ENCODE measurements at places on chromosomes 3 and 15. TPM values are rescaled to one million over a fixed set of nuclear protein-coding genes. Genes with fewer than 3 reads are reported as not detected.

DNA sequence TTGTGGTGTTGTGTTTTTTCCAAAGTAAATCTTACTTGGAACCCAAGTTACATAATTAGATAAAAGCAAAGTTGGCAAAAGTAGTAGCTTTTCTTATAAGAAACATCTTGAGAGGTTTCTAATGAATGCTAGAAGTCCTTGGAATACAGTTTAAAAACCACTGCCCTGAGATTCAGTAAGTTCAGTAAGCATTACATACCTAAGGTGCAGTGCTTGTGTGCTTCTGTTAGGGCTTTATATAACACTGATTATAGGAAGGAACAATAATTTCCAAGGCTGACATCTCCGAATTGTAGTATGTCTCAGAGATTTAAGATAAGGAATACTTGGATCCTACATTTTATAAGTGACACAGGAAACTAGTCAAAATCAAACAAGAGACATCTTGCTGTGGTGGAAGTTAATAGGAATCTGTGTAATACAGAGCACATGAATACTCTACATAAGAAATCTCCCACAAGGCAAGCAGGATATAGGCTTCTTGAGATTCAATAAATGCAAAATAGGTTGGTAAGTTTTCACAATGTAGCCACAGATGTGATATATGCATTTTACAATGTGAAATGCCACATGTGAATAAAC lies 268.2 kb downstream of the LSAMP start:
- H3K27me3 ChIP-seq: no peaks in the 10 kb centered on the region
- no peaks in the 10 kb centered on the region for H3K4me1 ChIP-seq
- no peak for DNase-seq
- H3K27ac ChIP-seq: no peak overlapping the region

- H3K4me3 ChIP-seq: no peak overlapping the region
- no peaks in the 10 kb centered on the region for H3K27me3 ChIP-seq
- no peak overlapping the region for H3K27ac ChIP-seq
Measured at GRCh38 chr15:43229977-43230376, 9.2 kb upstream of the EPB42 start.

DNA sequence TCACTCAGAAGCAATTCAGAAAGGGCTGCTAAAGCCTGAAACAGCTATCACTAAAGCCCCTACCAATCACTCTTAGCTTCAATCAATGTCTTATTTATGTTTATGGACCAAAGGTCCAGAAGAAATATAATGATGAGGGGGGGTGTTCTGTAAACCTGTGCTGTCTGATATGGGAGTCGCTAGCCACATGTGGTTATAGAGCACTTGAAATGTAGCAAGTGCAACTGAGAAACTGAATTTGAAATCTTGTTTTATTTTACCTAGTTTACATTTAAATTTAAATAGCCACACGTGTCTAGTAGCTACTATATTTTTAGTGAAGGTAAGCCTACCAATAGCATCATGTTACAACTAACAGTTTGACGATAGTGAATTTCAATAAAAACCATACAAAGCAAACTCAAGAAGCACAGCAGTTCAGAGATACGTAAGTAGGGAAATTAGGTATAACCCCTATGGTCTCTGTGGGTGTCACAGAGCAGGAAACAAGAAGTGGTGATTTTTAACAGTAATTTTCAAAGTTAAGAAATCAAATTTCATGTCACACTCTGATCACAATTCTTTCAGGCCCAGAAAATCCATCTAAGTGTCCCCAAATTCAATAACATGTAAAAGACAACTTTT lies 3.6 kb downstream of the POU1F1 start:
- H3K27ac ChIP-seq: no peak overlapping the region
- no peak overlapping the region for H3K4me3 ChIP-seq
- H3K27me3 ChIP-seq: no peaks in the 10 kb centered on the region
- no peak for DNase-seq
- H3K4me1 ChIP-seq: no peaks in the 10 kb centered on the region

GRCh38 chr3:177553012-177553411 lies 355.7 kb upstream of the TBL1XR1 start:
- H3K4me3 ChIP-seq: no peak overlapping the region
- no peak overlapping the region for H3K27ac ChIP-seq
- DNase-seq: no peak
- no peaks in the 10 kb centered on the region for H3K36me3 ChIP-seq

GRCh38 chr15:92683511-92683834 lies 27.9 kb upstream of the FAM174B start:
- H3K4me1 ChIP-seq: no peaks in the 10 kb centered on the region
- H3K36me3 ChIP-seq: no peaks in the 10 kb centered on the region
- H3K27me3 ChIP-seq: no peaks in the 10 kb centered on the region
- no peak for DNase-seq

- no peak overlapping the region for H3K4me3 ChIP-seq
- H3K4me1 ChIP-seq: no peaks in the 10 kb centered on the region
- no peaks in the 10 kb centered on the region for H3K36me3 ChIP-seq
Measured at GRCh38 chr3:64185436-64185835, 39.8 kb downstream of the PRICKLE2 start.

DNA sequence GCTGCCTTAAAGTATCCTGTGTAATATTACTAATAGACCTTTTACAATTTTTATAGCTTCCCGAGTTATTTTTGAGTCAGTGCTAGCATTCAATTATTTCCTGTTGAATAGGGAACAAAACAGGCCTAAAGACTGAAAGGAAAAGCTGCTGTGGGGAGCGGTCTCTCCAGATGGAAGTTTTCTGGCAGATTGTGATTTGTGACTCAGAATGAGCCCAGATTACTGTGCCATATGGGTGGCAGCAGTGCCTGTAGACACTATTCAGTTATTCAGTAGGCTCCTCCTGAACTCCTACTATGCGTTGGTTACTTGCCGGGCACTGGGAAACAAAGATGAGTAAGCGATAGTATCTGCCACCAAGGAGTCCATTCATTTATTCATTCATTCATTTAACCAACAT lies 211.8 kb downstream of the CHST2 start:
- H3K4me1 ChIP-seq: peaks cover 32% of the 10 kb centered on the region
- no peaks in the 10 kb centered on the region for H3K36me3 ChIP-seq
- H3K27me3 ChIP-seq: no peaks in the 10 kb centered on the region
- DNase-seq: no peak
- no peak overlapping the region for H3K4me3 ChIP-seq

DNA sequence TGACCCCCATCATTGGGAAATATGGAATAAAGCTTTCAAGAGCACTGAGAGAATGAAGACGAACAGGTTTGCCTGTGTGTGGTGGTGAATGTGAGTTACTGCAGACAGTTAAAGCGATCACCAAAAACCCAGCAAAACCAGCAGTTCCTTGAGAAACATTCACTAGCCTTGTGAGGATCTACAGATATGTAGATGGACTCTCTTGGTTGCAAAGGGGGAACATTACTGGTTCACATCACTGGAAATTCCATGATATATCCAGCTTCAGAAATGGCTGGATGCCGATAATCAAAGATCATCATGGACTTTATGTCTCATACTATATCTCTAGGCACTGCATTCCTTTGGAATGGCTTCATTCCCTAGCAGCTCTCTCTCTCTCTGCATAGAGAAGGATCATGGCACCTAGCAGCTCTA lies 10.2 kb upstream of the HERC1 start:
- no peaks in the 10 kb centered on the region for H3K36me3 ChIP-seq
- no peak overlapping the region for H3K27ac ChIP-seq
- DNase-seq: no peak
- no peaks in the 10 kb centered on the region for H3K27me3 ChIP-seq

GRCh38 chr3:150300388-150300787 lies 107.7 kb upstream of the TSC22D2 start:
- H3K27me3 ChIP-seq: 0 out of 2 replicates have a peak, but pooled peaks cover 2% of the 10 kb centered on the region
- no peak for DNase-seq
- peaks cover 27% of the 10 kb centered on the region for H3K4me1 ChIP-seq
- H3K4me3 ChIP-seq: no peak overlapping the region
- H3K27ac ChIP-seq: no peak overlapping the region

- H3K4me3 ChIP-seq: no peak overlapping the region
- no peak overlapping the region for H3K27ac ChIP-seq
- peaks cover 3% of the 10 kb centered on the region for H3K4me1 ChIP-seq
- DNase-seq: no peak
- no peaks in the 10 kb centered on the region for H3K27me3 ChIP-seq
- H3K36me3 ChIP-seq: no peaks in the 10 kb centered on the region
Measured at GRCh38 chr15:69392352-69392751, 21.8 kb upstream of the KIF23 start.

GRCh38 chr3:58666683-58667082 lies at the start of gene FAM3D:
TSS of gene FAM3D (minus strand) at chr3:58666774. CDS start at chr3:58655563, 11,211 bp downstream.
- no peaks in the 10 kb centered on the region for H3K4me1 ChIP-seq
- no peaks in the 10 kb centered on the region for H3K36me3 ChIP-seq
- no peak within 1 kb of the TSS for H3K27ac ChIP-seq
- H3K4me3 ChIP-seq: no peak within 1 kb of the TSS
- no peaks in the 10 kb centered on the region for H3K27me3 ChIP-seq
- no peak for DNase-seq

- H3K36me3 ChIP-seq: no peaks in the 10 kb centered on the region
- H3K27ac ChIP-seq: no peak overlapping the region
- 0 out of 2 replicates have a peak, but pooled peaks cover 3% of the 10 kb centered on the region for H3K27me3 ChIP-seq
- no peaks in the 10 kb centered on the region for H3K4me1 ChIP-seq
- H3K4me3 ChIP-seq: no peak overlapping the region
Measured at GRCh38 chr15:73771385-73772045, 18.4 kb upstream of the INSYN1 start.

DNA sequence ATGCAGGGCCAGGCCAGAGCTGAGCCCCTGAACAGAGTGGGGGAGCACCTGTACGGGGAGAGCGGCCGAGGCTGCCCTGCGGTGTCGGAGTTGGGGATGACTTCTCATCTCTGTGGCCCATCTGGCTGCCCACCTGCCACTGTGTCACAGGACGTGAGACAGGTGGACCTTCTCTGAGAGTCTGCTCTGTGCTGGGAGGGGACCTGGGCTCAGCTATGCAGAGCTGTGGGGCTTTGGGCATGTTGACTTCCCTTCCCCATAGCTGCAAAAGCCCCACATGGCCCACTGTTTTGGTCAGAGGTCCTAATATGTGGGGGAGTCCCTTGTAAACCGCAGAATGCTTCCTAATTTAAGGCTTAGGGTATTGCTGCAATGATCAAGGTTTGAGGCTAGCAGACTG lies 68.0 kb upstream of the TRPM1 start:
- H3K4me1 ChIP-seq: no peaks in the 10 kb centered on the region
- no peak overlapping the region for H3K27ac ChIP-seq
- H3K27me3 ChIP-seq: no peaks in the 10 kb centered on the region
- H3K36me3 ChIP-seq: no peaks in the 10 kb centered on the region

GRCh38 chr3:153339065-153339464 lies 177.0 kb downstream of the RAP2B start:
- no peak overlapping the region for H3K27ac ChIP-seq
- no peak overlapping the region for H3K4me3 ChIP-seq
- no peak for DNase-seq
- no peaks in the 10 kb centered on the region for H3K4me1 ChIP-seq

NR2E3 gene
- not detected for total RNA-seq

MYL3 gene
- not detected for total RNA-seq

DUOX2 gene
- 0.07 TPM for total RNA-seq

RAB6B gene
- total RNA-seq: not detected

GTF2E1 gene
- total RNA-seq: 28.1 TPM

TRPM1 gene
- total RNA-seq: not detected

SSUH2 gene
- 0.90 TPM for total RNA-seq

BCL6 gene
- 488 TPM for total RNA-seq

GLCE gene
- 1.9 TPM for total RNA-seq
